ENCODE measurements at places on chromosomes 16 and 17.

- DNase-seq = no peak
Measured at GRCh38 chr17:30234296-30234695, 1.2 kb downstream of the SLC6A4 start.

DNA sequence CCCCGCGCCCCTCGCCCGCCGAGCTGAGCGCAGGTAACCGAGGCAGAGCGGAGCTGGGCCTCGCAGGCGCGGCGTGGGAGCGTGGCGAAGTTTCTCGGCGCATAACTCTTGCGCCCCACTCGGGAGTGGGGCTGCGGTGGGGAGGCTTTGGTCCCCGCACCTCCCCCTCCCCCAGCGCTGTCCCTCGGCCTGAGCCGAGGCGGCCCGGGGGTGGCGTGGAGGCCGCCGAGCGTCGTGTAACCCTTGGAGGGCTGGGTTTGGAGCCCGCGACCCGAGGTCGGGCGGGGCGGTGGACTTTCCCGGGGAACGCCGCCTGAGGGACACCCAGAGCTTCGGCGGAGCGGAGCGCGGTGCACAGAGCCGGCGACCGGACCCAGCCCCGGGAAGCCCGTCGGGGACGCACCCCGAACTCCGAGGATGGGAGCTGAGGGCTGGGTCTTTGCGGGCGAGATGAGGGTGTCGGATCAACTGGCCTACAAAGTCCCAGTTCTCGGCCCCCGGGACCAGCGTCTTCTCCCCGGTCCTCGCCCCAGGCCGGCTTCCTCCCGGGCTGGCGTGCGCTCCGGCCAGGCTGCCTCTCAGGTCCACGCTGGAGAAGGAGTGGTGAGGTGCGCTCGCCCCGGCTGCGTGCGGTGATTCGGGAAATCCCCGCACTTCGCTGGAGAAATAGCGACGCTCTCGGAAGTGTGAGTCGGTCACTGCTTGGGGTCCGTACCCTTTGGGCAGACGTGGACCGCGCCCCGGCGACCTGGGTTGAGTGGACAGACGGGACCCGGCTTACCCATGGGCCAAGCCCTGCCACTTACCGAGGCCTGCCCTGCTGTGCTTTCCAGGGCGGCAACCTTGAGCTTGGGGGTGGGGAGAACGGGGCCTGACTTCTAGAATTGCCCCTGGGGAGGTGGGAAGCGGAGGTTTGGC, 168.4 kb downstream of the RAB11FIP4 start:
- no peak for DNase-seq

GRCh38 chr17:45006927-45007461, 38.9 kb upstream of the C1QL1 start:
- no peak for DNase-seq

GRCh38 chr16:23863511-23864422, 28.0 kb downstream of the PRKCB start:
- no peak for DNase-seq

GRCh38 chr17:44197980-44198720, 1.5 kb downstream of the ATXN7L3 start:
- no peak for DNase-seq

DNA sequence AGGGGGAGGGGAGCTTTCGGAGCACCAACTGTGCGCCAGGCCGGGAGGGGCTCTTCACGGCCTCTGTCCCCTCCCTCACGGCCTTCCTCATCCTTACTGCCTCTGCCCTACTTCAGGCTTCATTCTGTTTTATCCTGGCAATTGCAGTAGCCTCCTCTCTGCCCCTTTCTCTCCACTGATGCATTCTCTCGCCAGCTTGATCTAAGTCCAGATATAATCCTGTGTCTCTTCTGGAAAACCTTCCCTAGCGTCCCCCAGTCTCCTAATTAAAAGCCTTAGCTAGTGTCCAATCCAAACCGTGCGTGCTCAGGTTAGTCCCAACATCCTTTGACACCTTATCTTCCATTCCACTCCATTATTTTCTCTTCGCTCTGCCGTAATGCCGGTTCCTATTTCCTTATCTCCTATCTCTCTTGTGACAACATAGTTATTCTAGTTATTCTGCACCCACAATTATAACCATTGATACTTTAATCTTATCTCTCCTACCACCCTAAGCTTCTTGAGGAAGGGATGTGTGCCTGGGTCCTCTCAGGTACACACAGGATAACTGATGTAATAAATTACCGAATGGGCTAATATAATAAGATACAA, 869 bp downstream of the ZNF48 start:
- no peak for DNase-seq

GRCh38 chr17:78852709-78853121, 12.1 kb upstream of the USP36 start:
- DNase-seq = no peak

DNA sequence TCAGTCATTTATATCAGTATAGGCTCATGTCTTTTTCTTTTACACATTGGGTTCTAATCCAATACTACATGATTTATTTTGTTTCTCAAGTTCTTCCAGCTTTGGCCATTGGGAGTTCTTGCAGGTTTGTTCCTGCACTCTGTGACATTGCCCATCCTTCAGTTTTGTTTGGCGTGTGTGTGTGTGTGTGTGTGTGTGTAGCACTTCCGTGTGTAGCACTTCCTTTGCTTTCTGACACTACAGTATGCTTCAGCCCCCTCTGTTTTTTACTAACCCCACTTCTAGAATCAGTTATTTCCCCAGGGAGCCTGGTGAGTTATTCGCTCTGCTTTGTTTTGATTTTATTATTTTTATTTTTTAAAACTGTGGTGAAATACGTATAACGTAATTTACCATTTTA, 75.6 kb upstream of the LGALS9 start:
- no peak for DNase-seq

- peak; percentile 32 for DNase-seq
Measured at GRCh38 chr17:68198931-68199836, 48.7 kb upstream of the AMZ2 start.

GRCh38 chr16:20260215-20261009, 66.9 kb downstream of the GP2 start:
- DNase-seq = no peak

GRCh38 chr17:50833510-50834428, 1.6 kb upstream of the WFIKKN2 start:
- DNase-seq = no peak

GRCh38 chr16:89291363-89291762, 73.9 kb downstream of the ZNF778 start:
- DNase-seq = no peak

DNA sequence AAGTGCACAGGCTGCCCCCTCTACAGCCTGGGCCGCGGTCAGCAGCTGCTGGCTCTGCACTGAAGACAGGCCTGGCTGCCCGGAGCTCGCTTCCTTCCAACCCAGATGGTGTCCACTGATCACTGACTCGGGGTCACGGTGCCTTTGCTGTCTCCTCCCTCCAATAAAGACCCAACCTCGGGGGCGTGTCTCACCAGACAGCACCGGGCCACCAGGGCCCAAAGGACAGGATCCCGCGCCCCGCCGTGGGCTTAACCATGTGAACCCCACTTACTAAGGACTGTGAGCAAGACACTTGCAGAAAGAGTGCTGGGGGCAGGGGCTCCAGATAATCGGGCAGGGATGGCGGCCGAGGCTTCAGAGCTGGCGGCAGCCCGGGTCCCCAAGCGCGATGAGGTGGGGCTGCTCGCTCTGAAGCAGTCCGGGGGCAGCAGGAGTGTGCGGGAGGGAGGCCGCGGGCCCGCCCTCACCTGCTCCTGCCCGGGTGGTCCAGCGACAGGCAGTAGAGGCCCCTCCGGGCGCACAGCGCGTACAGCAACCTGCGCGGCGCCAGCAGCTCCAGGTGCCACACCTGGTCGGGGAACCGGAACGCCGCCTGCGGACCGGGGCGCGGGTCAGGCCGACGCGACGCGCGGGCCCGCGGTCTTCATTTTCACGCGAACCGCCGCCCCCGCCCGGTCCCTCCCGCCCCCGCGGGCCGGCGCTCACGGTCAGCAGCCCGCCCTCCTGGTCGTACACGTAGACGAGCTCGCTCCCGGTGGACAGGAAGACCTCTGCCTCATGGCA, 502 bp downstream of the FAAP100 start:
- no peak for DNase-seq

DNA sequence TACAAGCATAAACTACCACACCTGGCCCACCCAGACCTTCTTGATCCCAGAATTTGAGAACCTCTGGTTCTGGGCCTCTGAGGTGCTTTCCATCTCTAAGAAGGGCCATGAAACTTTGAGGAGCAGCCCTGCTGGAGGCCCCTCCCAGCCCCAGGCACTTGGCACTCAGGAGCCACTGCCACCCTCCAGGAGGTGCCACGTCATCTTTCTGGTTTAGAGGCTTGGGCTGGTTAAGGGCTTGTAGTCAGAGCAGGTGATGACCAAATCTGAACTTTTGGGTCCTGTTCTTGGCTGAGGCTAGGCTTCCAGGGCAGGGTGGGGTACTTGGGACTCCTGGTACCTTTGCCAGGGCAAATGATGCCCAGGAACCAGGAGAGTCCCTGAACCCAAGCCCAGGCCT, 13.8 kb upstream of the DLX4 start:
- DNase-seq = no peak

GRCh38 chr17:78805301-78805700, 23.2 kb upstream of the CYTH1 start:
- DNase-seq = peak; percentile 44

DNA sequence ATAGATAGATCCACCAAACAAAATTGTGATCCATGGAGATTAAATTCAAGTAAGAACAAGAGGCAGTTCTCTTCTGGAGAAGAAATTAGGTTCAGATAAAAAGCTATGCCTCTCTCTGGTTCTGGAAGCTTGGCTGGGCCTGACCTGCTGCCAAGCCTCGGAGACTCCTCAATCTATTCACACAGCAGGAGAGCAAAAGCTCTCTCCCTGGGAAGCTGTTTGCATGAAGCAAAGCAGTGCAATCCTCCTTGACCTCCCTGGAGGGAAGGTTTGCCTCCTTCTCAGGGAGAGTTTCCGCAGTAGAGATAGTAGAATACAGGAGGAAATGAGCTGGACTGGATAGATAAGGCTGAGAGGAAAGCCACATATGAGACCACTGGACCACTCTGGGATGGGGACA, 78.1 kb upstream of the GNAO1 start:
- DNase-seq = no peak

DNA sequence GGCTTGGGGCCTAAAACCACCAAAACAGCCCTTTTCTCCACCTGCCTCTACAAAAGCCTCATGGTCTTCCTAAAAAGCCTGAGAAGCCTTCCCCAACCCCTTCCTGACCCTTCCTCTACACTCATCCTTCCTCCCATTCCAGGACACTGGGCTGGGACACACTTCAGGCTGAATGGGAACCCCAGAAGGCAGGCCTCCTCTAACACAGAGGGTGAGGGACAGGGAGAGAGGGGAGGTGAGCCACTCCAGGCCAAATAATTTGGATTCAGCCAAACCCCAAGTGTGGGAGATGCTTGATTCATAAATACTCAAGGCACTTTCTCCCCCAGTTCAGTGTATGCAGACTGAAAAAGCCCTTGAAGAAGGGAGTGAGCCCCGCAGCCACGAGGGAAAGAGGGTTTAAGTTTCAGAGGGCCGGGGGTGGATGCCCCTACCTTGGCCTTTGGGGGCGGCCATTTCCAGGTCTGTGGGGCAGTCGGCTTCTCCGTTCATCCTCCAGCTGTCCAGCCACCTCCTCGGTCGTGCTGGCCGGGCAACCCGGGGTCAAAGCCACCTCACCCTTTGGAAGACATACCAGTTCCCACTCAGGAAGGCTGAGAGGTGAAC, 1.6 kb downstream of the UBTF start:
- DNase-seq = no peak

DNA sequence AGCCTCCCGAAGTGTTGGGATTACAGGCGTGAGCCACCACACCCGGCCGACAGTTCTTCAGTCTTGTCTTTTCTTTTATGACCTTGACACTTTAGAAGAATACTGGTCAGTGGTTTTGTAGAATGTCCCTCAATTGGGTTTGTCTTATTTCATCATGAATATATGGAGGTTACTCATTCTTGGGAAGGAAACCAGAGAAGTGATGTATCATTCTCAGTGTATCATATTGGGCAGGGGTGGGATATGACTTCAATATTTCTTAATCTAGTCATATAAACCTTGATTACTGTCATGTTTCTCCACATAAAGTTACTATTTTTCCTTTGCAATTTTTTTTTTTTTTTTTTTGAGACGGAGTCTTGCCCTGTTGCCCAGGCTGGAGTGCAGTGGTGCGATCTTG, 36.9 kb downstream of the SNTB2 start:
- DNase-seq = no peak

DNA sequence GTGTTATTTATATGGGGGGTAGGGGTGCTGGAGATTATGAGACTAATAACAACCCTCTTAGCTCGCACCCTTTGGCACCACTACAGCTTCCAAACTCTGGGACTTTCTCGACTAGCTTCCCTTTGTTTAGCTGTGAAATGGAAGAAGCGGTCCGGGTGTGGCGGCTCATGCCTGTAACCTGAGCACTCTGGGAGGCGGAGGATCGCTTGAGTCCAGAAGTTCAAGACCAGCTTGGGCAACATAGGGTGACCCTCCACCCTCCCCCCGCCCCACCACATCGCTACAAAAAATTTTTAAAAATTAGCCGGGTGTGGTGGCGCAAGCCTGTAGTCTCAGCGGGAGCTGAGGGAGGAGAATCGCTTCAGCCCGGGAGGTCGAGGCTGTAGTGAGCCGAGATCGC, 814 bp upstream of the CDH3 start:
- no peak for DNase-seq

DNA sequence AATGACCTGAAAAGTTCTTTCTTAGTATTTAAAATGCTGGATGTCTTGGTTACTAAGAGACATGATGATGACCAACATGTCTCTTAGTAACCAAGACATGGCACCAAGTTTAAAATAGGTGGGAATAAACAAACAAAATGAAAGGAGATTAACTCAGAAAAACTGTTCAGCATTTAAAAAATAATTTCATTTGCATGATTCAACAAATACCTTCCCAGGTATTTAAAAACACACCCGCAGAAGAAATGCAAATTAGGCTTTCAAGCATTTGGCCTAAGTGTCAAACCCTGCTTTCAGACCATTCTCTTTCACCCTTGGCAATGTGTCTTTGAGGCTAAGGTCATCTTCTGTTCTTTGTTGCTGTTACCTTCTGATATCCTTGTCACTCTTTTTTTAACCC, 91.4 kb upstream of the CORO6 start:
- DNase-seq = no peak

DNA sequence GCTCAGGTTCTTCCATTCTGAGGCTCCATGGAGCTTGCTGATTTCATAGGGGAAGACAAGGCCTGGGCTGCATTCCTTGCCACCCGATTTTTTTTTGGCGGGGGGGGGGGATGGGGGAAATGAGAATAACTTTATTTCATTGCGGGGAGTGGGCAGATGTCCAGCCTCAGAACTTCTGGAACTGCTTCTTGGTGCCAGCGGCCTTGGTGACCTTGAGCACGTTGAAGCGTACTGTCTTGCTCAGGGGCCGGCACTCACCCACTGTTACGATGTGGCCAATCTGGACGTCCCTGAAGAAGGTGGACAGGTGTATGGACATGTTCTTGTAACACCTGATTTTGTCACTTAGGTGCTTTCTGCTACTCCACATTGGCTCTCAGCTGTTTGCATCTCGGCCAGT, 8.3 kb upstream of the CENPT start:
- no peak for DNase-seq

GRCh38 chr16:30054959-30055553, 10.5 kb upstream of the ALDOA start:
- peak; percentile 60 for DNase-seq

Measured in T-helper 1 cell (primary cell).